ENCODE measurements at places on chromosomes 16 and 17.
A peak's percentile ranks its signal among the peaks of the same experiment; 100 is the strongest.

DNA sequence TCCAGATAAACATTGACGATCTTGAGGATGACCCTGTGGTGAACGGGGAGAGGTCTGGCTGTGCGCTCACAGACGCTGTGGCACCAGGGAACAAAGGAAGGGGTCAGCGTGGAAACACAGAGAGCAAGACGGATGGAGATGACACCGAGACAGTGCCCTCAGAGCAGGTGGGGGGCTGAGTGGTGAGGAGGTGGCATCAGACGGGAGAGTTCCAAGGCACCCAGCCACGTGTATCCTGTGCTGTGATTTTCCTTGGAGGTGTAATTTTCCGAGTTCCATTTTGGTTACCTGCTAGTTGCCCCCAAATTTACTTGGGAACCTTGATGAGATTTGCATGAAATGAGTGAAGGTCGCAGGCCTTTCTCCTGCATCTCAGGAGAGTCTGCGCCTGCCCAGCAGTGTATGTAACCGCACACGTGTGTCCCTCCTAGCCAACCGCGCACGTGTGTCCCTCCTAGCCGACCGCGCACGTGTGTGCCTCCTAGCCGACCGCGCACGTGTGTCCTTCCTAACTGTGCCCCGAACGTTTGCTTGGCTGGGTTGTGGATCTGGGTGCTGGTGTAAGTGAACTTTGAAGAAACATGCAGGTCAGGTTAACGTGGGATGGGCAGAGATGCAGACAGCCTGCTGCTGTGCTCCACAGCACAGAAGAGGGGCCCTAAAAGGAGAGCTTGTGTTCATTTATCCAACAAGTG lies 10.1 kb downstream of the TCF25 start:
- DNase-seq: no peak

- DNase-seq: no peak
These were observed 401.6 kb downstream of the NPIPA7 start for GRCh38 chr16:16780588-16780987.

DNA sequence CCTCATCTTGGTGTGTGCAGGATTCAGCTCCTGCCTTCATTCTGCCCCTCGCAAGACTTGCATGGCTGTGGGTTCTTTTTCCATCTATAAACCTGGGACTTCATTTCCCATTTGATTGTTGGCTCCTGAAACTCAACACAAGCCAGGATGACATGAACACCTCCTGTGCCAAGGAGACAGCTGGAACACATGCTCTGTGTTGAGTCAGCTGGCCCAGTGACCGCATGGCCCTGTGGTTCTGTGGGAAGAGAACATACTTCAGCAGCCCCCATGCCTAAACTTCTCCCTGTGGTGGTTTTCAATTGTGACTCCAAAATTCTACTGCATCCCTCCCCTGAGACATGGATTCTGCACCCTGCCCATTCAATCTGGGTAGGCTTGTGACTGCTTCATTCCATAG lies 57.9 kb upstream of the FOXF1 start:
- DNase-seq: no peak

DNA sequence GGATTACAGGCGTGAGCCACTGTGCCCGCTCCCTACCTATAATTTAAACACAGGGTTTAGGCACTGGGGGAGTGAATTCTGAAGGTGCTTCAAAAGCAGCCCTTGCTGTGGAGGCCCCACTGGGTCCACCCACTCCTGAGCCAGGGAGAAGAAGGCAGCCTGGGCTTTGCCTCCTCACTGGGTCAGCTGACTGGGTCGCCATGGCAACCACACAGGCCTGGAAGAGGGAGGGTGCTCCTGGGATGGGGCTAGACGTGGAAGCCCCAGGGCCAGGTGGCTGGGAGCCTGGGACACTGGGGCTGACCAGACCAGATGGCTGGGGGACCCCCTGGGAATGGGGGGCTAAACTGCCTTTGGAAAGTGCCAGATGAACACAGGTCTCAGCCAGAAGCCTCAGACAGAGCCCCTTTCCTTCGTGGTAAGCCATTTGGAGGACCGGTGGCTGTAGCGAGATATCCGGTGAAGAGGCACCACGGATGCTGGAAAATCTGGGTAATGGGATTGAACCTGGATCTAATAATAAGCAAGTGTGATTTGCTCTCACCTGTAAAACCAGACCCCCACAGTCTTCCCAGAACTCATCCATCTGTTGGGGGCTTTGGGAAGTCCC lies 32.9 kb downstream of the TRARG1 start:
- no peak for DNase-seq

GRCh38 chr16:31695667-31696066 lies 168.0 kb downstream of the AHSP start:
- no peak for DNase-seq

GRCh38 chr16:55478827-55479429 lies at the start of gene MMP2:
Gene MMP2, plus strand, starts transcription at chr16:55479198. Its CDS starts 282 bp downstream, at chr16:55479480.
- no peak for DNase-seq

DNA sequence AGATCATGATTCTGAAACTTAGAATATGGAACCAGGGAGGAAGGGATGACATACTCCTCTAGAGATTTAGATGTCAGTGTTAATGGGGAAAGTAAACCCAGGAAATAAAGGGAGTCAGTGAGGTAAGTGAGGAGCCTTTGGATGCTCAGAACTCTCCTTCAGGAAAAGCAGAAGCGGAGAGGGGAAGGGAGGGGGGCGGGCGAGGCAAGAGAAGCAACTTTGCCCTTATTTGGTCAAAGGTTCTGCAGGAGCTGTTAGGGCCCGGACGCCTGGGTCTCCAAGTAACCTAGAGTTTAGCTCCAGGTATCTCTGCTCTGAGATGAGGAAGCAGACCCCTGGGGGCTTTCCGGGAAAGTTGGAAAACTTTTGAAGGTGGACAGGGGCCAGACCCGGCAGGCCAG lies 1.3 kb downstream of the PFN1 start:
- DNase-seq: no peak

DNA sequence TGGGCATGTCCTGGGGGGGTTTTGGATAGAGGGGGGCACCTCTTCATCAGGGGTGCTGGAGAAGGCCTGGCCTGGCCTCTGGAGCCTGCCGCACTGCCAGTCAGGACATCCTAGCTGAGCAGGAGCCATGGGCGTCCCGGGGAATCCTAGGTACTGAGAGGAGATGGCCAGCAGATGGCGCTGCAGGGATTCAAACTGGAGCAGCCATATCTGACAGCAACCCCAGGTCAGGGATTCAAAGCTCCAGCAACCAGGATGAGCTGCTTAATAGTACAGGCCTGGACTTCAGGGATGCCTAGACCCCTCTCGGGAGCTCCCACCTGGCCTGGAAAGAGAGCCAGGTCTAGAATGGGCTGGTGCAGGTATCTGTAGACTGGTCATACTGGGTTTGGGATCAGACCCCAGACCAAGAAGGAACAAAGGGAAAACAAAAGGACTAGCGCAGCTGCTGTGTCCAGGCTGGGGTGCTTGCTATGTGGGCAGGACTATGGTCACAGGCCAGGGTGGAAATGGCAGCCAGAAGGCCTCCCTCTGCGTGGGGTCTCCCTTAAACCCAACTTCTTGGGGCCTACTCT lies 306.9 kb upstream of the RBFOX1 start:
- DNase-seq: peak; percentile 41

GRCh38 chr16:982145-983043 lies 824 bp downstream of the SOX8 start:
- DNase-seq: no peak

- no peak for DNase-seq
These were observed 74.1 kb downstream of the SREBF1 start for GRCh38 chr17:17762744-17763105.

DNA sequence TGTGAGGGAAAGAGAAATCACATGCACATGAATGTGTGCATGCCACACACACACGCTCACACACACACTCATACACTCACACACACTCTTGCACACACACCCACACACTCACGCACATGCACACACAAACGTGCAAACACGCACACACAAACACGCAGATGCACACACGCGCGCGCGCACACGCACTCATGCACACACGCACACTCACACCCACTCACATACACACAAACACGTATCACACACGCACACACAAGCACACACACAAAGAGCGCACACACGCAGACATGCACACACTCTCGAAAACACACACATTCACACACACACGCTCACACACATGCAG lies 72.2 kb downstream of the GAS7 start:
- DNase-seq: no peak

GRCh38 chr16:35184356-35184870 lies 1725.0 kb downstream of the TP53TG3F start:
- DNase-seq: no peak

DNA sequence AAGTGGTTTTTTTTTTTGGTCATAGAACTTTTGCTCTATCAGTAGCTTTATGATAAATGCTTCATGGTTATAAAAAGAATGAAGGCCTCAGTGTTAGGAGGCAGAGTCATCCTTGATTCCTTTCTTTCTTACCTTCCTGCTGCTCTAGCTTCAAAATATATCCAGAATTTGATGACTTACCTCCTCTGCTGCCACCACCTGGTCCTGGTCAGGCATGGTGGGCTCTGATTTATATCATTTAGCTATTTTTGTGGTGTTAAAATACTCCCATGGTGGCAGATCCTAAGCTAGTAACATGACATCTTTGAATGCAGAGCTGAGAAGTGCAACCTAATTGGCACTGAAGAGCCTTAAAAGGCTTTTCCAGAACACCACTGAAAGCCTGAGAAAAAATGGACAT lies 508.8 kb upstream of the CDH8 start:
- DNase-seq: no peak

- no peak for DNase-seq
These were observed 16.5 kb upstream of the CLEC3A start for GRCh38 chr16:78005881-78006280.

DNA sequence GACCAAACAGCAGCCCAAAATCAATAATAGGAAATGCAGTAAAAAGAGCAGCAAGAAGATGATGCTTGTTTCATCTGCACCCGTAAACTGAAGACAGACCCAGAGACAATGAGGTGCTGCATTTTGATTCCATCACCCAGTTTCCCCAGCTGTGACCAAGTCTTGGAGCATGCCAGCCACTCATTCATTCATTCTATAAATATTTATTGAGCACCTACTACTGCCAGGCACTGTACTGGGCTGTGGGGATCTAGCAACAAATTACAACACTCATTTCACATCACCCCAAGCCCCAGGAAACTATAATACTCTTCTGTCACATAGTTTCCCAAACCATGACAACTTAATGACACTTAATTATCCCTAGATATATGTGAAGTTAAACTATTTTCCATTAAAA lies 79.2 kb downstream of the TOX3 start:
- DNase-seq: no peak
